ENCODE measurements at places on chromosomes 1 and 21.

DNA sequence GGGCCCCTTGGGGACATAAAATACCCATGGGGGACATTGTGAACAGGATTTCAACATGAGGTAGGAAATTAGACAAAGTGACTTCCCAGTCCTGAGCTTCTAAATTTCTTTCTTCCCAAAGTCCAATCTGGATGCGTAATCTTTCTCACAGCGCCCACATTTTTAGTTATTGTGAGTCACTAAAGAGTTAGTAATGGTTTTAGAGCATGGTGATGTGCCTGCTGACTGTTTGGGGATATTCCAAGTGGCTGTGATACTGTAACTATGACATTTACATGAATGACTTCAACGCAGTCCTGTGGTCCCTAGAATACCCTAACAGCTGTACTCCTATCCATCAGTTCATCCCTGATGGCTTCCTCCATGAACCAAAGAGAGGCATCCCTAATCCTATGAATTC, 224.0 kb upstream of the COA6 start:
- no peak for DNase-seq

DNA sequence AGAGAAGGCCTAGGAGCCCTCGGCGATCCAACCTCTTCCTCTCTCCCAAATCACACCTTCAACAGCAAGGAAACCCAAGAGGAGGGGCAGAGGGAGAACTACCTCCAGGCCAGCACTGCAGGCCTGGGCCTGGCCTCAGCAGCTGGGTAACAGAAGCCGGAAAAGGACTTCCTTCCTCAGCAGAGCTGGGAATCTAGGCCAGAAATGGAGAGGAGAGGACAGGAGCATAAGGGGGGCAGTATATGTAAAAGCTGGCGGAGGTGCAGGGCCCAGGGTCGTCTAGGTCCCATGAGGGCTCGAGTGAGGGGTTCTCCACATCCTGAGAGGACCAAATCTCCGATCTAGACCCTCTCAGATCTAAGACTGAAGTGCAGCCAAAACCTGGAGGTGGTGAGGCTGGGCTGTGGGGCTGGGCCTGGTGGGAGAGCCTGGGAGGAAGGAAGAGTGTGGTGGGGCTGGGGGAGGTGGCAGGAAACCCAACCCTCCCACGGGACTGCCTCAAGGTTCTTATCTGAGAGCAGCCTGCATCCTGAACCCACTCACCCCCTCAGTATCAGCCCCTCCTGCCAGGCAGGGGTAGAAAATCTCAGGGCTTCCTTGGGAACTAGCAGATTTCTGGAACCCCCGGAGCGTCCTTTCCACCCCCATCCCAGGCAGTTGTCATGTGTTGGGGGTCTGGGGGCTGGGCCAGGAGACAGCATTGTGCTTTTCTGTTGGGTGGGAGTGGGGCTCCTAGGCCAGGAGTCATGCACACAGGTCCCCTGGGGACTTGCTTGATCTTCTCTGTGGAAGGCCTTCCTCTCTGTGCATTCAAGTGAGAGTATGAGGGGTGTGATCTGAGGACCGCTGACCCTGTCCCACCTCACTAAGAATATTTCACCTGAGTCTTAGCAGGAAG, 33.0 kb downstream of the PIK3C2B start:
- DNase-seq, result no peak

- DNase-seq, result no peak
These were observed 26.7 kb upstream of the DUSP10 start for GRCh38 chr1:221768444-221769066.

- DNase-seq, result peak; percentile 31
These were observed 3.2 kb upstream of the SAMD13 start for GRCh38 chr1:84298328-84298683.

- DNase-seq, result peak; percentile 65
These were observed 4.0 kb downstream of the JUN start for GRCh38 chr1:58779801-58780382.

- no peak for DNase-seq
These were observed 10.1 kb downstream of the JAM2 start for GRCh38 chr21:25649146-25649545.

DNA sequence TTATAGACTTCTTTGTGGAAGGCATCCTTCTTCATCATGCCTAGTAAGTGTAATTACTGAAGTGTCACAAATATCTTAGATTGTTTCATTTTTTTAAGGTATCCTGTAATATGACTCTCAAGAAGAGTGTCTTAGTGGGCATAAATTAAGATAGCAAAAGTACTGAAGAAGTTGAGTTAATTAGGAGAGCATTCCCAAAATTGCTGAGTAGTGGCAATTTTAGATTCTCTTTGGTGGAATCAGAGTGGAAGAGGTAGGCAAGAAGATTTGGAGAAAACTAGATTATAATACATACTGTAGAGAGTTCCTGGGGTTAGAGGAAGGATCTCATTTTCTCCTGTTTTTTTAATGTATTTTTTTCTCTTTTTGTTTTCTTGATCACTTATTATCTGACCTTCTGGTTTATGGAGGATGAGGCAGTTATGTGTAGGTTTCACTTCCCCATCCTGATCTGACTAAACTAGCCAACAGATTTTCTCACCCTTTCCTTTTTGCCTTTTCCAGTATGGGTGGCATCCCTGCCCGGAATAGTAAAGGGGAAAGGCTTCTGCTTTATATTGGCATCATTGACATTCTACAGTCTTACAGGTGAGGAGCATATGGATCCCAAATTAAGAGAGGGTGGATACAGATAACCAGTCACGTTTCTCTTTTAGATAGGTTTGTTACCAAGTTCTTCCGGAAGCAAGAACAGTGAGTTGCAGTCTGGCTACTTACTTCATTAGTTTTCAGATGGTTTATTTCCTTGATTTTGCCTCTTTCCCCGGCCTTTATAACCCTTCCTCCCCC, 16.7 kb upstream of the PSMD4 start:
- no peak for DNase-seq

DNA sequence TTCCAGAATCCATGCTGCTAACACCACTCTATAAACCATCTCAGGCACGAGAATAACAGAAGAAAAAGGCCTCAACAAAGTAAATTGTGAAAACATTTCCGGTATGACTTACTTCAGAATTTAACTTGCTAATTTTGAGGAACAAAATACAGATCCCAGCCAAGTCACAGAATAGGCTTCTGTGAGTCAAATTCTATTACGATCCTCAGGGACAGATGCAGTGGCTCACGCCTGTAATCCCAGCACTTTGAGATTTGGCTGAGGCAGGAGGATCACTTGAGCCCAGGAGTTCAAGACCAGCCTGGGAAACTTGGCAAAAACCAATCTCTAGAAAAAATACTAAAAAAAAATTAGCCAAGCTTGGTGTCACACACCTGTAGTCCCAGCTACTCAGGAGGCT, 8.8 kb upstream of the CCDC27 start:
- no peak for DNase-seq

GRCh38 chr1:92079441-92079840, 704 bp upstream of the BTBD8 start:
- DNase-seq, result no peak

- peak; percentile 82 for DNase-seq
These were observed 30.4 kb downstream of the RAP1GAP start for GRCh38 chr1:21638531-21639341.

- DNase-seq, result no peak
These were observed 20.2 kb upstream of the HTR1D start for GRCh38 chr1:23237508-23237907.

GRCh38 chr1:229156872-229157271, 114.0 kb upstream of the RAB4A start:
- peak; percentile 22 for DNase-seq

- no peak for DNase-seq
These were observed 49.3 kb downstream of the CD34 start for GRCh38 chr1:207861442-207862177.

DNA sequence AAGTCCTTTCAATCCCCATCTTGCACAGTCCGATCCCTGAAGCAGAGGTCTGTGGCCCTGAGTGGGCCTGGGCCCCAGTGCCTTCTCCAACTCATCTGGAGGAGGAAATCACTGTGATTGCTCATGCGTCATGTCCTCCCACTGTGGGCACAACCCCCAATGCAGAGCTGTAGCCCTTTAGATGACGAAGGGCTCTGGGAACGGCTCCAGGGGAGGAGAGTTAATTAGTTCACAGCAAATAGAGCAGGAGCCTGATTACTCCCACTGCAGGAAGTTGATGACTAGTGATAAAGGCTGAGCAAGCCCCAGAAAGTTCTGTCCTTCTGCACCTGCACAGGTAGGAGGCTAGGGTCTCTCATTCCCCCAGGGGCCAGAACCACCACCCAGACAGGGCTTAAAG, 111.5 kb downstream of the CCDC185 start:
- peak; percentile 47 for DNase-seq

DNA sequence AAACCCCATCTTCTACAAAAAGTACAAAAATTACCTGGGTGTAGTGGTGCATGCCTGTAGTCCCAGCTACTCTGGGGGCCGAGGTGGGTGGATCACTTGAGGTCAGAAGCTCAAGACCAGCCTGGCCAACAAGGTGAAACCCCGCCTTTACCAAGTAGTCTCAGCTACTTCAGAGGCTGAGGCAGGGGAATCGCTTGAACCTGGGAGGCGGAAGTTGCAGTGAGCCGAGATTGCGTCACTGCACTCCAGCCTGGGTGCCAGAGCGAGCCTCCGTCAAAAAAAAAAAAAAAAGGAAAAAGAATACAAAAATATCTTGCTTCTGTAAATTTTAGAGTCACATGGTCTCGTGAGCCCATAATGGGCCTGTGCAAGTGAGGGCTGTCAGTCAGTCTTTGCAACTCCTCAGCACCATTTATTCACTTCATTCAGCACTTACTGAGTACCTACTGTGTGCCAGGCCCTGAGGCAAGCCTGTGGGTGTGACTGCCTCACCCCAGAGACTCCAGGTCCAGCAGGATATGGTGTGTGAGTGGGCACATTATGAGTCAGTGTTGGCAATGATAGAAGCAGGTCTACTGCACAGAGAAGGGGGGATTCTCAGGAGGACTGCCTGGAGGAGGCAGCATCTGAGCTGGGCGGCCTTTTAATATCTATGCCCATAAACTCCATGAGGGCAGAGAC, 46.8 kb upstream of the TARDBP start:
- peak; percentile 48 for DNase-seq

- DNase-seq, result no peak
These were observed 690.5 kb downstream of the BRINP3 start for GRCh38 chr1:189787201-189787600.

DNA sequence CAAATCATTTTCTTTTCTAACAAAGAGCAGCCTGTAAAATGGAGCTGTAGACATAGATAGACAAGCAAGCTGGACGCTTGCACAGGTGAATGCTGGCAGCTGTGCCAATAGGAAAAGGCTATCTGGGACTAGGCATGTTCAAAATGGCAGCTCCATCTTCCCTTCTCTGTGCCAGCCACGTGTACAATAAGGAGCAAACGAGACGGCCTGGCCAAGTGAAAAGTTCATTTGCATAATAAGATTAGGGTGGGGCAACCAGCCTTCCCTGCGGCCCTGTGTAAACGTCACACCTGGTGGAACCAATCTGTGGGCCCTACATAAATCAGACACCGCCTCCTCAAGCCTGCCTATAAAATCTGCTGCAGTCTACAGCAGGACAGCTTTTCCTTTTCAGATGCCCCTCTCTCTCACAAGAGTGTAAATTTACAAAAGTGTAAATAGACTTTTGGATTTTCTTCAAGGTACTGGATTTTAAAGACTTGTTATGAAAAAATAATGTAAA, 16.6 kb upstream of the EDEM3 start:
- no peak for DNase-seq

GRCh38 chr1:153922076-153922971, 448 bp downstream of the GATAD2B start:
- no peak for DNase-seq

- DNase-seq, result peak; percentile 46
These were observed 855 bp upstream of the IVNS1ABP start for GRCh38 chr1:185317886-185318310.

DNA sequence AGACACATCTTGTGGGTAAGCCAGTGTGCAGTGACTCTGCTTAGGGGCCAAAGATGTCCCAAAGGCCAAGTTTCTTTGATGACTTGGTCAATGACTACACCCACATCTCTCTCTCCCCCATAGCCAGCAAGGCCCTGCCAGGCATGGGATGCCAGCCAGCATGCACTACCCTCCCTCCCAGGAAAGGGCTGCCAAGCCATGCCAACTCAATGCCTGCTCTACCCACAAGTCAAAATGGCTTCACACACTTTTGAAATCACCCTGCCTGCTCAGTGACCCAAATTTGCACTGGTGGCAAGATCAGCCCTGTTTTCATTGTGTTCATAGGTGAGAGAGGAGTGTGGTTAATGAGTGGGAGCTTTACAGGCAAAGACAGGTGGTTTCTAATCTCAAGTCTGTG, 112.5 kb downstream of the MATN1 start:
- no peak for DNase-seq

GRCh38 chr1:158212320-158212719, 31.6 kb downstream of the CD1D start:
- no peak for DNase-seq

- DNase-seq, result no peak
These were observed 106.8 kb upstream of the ATP1A1 start for GRCh38 chr1:116265931-116266863.

GRCh38 chr1:95041491-95042165, 31.1 kb downstream of the ALG14 start:
- peak; percentile 67 for DNase-seq

DNA sequence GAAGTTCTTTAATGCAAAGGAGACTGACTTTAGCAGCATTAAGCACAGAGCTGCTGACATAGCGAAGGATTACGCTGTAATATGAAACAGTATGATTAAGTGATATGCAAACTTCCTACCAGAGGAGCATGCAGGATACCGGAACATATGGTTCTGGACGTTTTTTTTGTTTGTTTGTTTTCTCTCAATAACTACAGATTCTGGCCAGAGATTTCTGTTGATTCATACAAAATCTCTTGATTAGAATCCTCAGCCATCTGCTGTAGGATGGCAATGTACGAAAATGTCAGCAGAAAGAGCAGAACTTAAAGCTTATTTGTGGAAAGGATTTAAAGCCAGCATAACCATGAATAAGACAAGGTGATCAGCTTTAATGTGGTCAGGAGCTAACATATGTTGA, 970.7 kb downstream of the KCNT2 start:
- DNase-seq, result no peak

Measured in mucosa of gallbladder (tissue), 1 donor.